ENCODE measurements at places on chromosomes 11 and 22. TPM values are rescaled to one million over a fixed set of nuclear protein-coding genes. Genes with fewer than 3 reads are reported as not detected.

GRCh38 chr11:117612177-117612576, 184.8 kb downstream of the DSCAML1 start:
- DNase-seq, result no peak

INSC gene
- total RNA-seq, result under 0.01 TPM

- DNase-seq, result no peak
These were observed 13.0 kb downstream of the FBLN1 start for GRCh38 chr22:45515676-45516075.

GRCh38 chr11:100247704-100248103, 439.4 kb upstream of the ARHGAP42 start:
- DNase-seq, result no peak

DNA sequence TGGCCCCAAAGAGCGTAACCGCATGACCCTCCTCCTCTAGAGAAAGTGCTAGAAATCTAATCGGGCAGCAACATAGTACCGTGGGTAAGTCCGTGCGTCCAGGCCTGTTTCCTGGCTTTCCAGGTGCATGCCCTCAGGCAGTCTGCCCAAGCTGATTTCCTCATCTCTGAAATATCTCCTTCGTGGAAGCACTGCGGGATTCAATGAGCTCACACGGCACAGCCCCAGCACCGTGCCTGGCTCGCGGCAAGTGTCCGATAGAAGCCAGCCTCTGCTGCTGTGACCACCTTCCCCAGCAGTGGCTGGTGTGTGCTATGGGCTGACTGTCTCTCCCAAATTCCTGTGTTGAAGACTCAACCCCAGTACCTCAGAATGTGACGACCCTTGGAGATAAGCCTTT, 20.7 kb downstream of the RPUSD4 start:
- DNase-seq, result no peak

DNA sequence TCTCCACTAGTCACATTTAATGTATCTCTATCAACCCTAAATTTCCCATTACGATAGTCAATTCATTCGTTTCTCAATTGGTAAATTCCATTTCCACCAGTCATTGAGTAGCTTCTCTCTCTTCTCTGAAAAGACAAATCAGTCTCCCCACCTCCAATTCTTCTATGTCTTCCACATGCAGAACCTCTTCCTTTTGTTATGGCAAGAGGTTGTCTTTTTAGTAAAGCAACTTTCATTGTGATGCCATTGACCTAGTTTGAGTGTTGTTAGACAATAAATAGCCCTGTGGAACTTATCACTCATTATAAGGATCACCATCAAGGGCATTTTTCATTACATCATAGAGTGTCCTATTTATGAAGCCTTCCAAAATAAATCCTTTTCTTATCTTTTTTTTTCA, 340.9 kb downstream of the LRRC4C start:
- no peak for DNase-seq

CSNK2A3 gene
- 2.3 TPM for total RNA-seq

PDGFB gene
- 11.7 TPM for total RNA-seq

RPS6KA4 gene
- total RNA-seq, result 48.0 TPM

DNA sequence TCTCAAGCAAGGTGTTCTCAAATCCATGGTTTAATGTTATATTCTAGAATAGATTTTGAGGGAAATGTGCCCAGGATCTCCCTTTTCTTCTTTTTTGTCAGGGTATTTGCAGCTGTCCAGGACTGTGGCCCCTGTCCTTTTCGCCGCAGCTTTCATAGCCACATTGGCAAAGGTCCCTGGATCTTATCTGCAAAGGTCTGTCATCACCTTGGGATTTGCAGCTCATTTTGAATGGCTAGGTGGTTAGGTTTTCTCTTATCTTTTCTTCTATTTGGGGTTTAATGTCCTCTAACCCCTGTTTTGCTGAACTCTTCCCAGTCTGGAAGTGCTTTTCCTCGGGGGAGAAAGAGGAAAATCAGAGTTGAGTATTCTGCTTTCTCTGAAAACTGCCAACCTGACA, 11.7 kb upstream of the C1QTNF4 start:
- no peak for DNase-seq

- no peak for DNase-seq
These were observed 688.3 kb upstream of the CHORDC1 start for GRCh38 chr11:90911192-90911591.

DNA sequence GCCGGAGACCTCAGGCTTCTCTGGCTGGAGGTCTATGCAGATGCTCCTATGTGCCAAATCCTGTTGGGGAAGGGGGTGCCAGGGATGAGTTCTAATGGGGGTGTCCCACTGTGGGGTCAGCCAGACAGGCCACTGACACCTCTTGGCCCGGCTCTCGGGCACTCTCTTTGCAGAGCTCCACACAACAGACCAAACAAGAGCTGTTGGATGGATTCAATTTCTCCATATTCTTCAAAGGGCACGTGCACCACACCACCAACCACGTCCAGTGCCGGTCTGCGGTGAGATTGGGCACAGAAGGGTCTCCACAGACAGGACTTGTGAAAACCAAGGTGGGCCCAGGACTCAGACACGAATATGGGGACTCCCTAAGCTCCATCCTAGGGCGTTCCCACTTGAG, 2.2 kb upstream of the RGL4 start:
- DNase-seq, result no peak

- no peak for DNase-seq
These were observed 1.6 kb downstream of the PTPRCAP start for GRCh38 chr11:67435727-67436458.

FGF4 gene
- total RNA-seq, result not detected

DNA sequence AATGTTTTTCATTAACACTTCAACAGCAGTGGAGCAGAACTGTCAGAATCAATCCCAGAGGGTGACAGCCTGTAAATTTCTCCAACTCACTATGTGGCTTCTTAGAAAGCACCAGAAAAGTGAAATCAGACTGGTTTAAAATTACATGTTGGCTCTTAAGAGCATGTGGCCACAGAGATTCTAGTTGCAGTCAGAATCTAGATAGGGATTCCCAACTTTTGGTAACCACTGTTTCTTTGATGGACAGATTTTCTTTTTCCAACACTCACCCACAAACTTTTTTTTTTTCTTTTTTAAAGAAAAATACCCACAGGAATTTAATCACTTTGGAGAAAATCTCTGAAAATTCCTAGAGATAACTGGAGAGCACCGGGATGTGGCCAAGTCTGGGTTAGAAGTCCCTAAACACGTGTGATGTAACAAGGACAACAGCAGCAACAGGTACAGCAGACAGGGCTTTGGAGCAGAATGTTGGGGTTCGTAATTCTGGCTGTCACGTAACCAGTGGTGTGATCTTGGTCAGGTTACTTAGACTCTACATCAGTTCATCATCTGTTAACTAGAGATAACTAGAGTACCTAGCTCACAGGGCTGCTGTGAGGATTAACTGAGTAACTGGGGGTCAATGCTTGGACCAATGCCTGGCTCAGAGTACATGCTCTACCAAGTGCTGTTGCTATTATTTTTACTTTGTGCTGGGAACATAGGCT, 100.1 kb downstream of the NAT10 start:
- no peak for DNase-seq

DNA sequence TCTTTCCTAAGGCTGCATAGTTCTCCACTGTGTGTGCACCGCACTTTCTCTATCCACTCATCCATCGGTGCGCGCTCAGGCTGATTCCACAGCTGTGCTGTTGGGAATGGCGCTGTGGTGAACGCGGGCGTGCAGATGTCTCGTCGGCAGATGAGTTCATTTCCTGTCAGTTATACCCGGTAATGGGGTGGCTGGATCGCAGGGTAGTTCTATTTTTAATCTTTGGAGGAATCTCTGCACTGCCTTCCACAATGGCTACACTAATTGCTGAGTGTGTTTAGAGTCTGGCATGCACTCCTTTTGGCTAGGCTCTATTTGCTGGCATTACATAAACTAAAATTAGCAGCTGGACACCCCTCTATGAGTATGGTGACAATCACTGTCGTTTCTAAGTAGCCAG, 27.9 kb upstream of the KRTAP5-7 start:
- no peak for DNase-seq

- no peak for DNase-seq
These were observed 19.0 kb downstream of the KCNQ1 start for GRCh38 chr11:2463766-2464277.

DNA sequence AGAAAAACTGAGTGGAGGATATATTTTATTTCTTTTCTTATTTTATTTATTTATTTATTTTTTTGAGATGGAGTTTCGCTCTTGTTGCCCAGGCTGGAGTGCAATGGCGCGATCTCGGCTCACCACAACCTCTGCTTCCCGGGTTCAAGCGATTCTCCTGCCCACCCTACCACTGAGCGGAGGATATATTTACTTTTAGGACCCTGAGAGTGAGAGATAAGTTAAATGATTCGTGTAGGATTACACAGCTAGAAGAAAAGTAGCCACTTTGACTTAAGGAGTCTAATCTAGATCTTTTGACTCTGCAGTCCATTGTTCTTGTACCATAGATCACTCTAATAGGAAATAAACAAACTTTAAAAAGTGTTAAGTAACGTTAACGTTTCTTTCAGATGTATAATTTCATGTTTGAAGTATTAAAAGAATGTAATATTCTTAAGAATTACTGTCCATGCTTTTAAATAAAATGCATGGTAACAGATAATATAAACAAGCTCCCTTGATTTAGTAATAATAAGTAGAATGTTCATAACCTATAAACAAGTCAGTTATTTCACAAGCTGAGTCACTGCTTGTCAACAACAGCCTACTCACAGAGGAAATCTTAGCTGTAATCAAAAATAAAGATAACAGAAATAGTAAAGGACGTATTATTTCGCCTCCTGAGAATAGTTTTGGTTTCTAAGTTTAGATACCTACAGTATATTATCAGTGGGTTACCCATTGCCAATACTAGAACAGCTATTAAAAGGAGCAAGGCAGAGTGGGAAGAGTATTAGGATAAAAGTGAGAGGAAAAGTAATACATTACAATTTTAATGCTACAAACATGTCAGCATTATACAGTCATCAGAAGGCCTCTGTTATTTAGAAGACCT, 18.6 kb downstream of the USP47 start:
- DNase-seq, result peak; percentile 91

OR4C13 gene
- not detected for total RNA-seq

APOL2 gene
- total RNA-seq, result 78.2 TPM

GRCh38 chr22:44399906-44400762, 87.4 kb upstream of the SHISAL1 start:
- DNase-seq, result no peak

- peak; percentile 73 for DNase-seq
These were observed 341.0 kb downstream of the ETS1 start for GRCh38 chr11:128246364-128246801.

DNA sequence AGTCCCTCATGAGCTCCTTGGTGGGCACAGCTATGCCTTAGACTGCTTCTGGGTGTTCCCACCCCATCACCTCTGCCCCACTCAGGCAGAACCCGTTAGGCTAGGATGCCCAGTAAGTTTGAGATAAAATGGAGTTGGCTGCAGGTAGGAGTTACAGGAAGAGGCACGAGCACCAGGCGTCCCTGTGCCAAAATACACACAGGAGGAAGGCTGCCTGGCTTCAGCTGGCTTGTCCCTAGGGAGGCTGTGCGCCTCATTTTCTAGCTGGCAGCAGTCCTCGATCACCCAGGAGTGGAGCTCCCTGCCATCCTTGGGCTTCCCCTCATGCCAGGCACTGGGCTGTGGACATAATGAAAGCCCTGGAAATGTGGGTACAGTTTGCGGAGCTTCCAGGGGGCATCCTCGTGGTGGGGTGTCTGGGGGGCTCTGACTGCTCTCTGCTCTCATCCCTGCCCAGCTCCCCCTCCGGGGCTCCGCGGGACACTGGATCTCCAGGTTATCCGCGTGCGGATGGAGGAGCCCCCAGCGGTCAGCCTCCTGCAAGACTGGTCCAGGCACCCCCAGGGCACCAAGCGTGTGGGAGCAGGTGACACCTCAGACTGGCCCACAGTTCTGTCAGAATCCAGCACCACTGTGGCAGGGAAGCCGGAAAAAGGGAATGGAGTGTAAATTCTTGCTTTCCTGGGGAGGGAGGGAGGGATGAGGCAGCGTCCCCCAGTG, 12.3 kb upstream of the MARK2 start:
- no peak for DNase-seq

- no peak for DNase-seq
These were observed 20.5 kb upstream of the CTSC start for GRCh38 chr11:88358040-88358431.

SLC25A18 gene
- total RNA-seq, result 0.32 TPM

DNA sequence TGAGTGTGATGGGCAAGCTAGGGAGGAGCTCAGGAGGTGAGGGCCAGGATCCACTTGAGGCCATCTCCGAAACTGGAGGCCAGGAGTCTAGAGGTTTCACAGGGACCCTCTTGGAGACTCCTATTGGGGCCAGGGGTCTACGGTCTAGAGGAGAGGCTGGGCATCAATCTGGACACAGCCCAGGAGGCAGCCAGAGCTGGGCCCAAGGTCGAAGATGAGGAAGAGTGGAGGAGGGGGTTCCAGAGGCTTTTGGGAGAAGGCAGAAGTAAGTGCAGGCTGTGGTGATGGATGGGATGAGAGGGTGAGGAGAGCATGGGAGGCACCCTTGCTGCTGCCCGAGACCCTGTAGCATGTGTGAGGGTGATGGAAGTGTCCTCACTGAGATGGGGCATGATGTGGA, 56.6 kb downstream of the LRRC32 start:
- DNase-seq, result no peak

TMEM123 gene
- 61.2 TPM for total RNA-seq

DNA sequence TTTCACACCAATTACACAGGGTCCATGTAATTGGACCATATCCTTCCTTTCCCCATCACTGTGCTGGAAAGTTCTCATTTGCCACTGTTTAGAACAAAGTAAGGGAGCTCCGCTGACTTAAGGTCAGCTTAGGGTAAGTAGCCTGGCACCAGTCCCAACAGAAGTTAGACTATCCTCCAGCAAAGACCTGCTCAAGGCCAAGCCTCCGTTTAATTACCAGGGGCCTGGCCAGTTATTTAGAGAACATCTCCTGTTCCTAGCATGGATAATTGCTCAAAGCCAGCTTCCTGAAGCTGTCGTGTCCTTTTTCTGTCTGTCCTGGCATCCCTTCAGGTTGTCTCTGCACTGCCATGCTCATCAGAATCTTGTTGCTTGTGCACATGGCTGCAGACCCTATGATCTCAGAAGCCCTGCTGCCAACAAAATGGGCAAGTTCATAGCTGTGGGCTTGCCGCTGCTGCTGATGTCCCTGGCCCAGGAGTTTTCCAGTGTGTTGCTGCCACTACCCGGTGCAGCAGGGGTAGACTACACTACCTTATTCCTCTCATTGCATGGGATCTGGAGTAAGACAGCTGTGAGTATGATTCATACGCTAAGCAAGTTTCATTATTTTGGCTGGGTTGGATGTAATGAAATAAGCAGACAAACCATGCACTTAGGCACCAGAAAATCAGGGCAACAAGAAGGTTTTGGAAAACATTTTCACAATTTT, 8.1 kb downstream of the OR8A1 start:
- no peak for DNase-seq

KREMEN1 gene
- total RNA-seq, result 2.6 TPM

- no peak for DNase-seq
These were observed 2.7 kb upstream of the RTN4RL2 start for GRCh38 chr11:57457643-57458023.
